ENCODE measurements at places on chromosomes 4 and X.

- peak; percentile 30 for DNase-seq
Measured at GRCh38 chr4:25913056-25913850, 767 bp upstream of the SMIM20 start.

GRCh38 chr4:30724247-30724646 lies 4.1 kb downstream of the PCDH7 start:
- DNase-seq: no peak

DNA sequence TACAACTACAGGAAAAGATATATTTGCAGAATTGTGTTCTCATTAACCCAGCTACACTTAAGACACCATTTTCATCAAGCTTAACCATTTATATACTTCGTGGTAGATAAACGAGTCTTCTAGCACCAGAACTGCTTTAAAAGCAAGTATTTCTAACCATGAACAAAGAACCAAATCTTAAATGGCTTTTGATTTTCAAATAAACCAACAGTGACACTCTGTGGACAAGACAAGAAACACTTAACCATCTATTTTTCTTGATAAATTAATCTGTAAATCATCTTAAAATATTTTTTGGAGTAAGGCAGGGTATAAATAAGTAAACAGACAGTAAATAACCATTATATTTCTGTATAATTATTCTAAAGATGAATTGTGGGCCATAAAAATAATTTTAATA lies 10.2 kb downstream of the BEND2 start:
- no peak for DNase-seq

DNA sequence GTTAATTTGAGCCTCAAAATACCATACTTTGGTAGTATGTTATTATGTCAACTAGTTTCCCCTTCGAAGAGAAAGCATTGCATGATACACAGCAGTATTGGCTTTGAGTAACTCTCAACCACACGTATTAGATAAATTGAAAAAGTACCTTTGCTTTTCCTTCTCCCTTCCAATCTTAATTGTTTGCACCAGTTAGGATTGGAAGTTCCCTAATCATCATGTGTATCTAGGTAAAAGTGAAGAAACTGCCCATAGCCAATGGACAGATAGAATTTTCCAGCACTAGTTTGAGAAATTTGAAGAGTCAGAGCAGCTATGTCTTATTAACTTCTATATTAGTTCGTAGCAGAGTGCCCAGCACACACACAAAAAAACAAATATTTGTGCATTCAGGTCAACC lies 241.3 kb downstream of the COX7B2 start:
- no peak for DNase-seq

DNA sequence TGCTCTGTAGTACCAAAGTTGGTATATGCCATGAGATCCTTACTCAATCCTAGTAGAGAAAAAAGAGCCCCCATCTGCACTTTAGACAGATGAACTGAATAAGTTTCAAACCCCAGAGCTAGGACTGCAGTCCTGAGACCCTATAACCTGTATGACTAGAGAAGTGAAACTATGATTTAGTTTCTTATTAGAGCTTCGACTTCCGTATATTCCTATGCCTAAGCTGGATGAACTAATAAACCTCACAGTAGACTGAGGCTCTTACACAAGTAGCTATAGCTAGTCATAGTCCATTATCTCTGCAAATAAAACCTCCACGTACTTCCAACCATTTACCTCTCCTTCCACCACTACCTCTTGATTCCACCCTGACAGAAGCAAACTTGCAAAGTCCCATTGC lies 6.3 kb upstream of the OTUD4 start:
- no peak for DNase-seq

- DNase-seq: no peak
Measured at GRCh38 chr4:185213877-185214276, 4.5 kb downstream of the SNX25 start.

GRCh38 chr4:108055787-108056186 lies 66.1 kb downstream of the HADH start:
- no peak for DNase-seq

GRCh38 chr4:139436122-139436521 lies 17.8 kb upstream of the RAB33B start:
- DNase-seq: no peak

- no peak for DNase-seq
Measured at GRCh38 chr4:74621616-74622015, 172.7 kb downstream of the BTC start.

DNA sequence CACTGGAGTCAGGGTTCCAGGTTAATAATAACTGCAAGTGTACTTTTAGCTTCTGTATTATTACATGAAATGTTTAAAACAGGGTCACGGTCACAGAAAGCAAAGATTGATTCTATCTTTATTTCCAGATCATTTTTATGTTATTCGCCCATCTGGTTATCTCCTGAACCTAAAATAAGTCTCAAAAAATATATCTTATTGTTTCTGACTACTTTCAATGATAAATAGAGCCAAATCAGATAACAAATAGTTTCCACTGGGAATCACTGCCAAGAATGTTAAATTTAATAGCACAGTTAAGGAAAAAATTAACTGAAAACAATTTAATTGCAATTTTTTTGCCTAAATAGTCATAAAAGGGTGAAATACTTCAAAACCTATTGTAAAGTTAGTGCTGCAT lies 17.2 kb upstream of the VEGFD start:
- DNase-seq: no peak

DNA sequence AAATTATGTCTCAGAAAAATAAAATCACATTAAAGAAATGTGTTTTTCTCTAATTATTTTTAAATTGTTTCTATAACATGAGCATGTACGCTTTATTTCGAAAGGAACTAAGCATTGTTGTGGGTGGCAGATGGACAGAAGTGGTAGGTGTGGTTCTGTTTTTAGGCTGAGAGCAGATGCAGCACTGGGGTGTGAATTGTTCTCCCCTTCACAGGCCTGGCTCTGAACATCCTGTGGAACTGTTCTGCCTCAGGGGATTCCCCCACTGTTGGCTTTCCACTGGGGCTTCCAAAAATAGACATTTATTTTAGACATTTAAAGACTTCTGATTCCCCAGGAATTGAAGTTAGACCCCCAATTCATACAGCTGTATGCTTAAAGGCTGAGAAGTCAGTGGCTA lies 41.9 kb upstream of the PDHA2 start:
- no peak for DNase-seq

DNA sequence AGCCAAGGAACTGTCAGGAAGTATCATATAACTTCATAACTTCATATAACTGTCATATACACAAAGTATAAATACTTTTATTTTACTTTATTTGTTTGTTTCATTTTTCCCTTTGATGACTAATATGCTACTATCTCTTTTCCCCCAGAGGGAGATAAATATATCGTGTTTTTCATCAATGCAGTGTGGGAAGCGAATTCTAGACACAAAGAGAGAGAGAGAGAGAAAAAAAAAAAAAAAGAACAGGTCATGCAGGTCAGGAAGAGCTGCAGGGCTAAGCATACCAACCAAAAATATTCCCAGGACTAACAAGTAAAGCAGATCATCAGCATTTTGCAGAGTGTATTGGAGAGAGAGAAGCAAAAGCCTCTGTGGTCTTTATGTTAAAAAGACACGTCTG lies 1849.2 kb downstream of the STIM2 start:
- no peak for DNase-seq

- DNase-seq: no peak
Measured at GRCh38 chrX:22110729-22111494, 78.8 kb downstream of the PHEX start.
